Stimulated activated CD4-positive, alpha-beta T cell treated with anti-CD3 and anti-CD28 coated beads, TNF-alpha, amount 100 ng/mL, for 1 hour (primary cell): ENCODE measurements at places on chromosomes 3 and 15.

GRCh38 chr3:150107429-150108175 lies 136.9 kb upstream of the PFN2 start:
- DNase-seq: no peak

- no peak for DNase-seq
These were observed 36.5 kb upstream of the KLHL6 start for GRCh38 chr3:183591881-183592521.

DNA sequence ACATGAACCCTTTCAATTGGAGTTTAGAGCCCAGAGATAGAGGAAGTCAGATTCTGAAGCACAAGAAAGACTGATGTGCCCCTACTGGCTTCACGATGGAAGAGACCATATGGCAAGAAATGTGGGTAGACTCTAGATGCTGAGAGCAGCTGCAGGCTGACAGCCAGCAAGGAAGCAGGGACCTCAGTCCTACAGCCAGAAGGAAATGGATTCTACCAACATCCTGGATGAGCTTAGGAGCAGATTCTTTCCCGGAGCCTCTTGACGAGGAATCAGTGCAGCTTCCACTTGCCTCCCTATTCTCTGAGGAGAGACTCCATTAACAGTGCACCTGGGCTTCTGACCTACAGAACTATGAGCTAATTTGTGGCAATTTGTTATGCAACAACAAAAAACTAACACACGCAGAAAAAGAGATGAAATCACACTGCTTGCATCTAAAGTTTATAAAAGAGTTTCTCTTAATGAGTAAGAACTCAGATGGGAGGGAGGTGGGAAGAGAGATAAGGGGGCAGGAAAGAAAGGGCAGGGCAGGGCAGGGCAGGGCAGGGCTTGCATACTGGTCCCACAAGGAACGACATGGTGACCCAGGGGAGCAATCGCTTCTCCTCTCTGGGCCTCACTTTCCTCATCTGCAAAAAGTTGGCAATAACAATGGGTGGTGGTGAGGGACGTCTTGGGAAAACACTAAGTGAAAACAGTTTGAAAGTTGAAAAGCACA lies 440.9 kb downstream of the FOXP1 start:
- DNase-seq: no peak

DNA sequence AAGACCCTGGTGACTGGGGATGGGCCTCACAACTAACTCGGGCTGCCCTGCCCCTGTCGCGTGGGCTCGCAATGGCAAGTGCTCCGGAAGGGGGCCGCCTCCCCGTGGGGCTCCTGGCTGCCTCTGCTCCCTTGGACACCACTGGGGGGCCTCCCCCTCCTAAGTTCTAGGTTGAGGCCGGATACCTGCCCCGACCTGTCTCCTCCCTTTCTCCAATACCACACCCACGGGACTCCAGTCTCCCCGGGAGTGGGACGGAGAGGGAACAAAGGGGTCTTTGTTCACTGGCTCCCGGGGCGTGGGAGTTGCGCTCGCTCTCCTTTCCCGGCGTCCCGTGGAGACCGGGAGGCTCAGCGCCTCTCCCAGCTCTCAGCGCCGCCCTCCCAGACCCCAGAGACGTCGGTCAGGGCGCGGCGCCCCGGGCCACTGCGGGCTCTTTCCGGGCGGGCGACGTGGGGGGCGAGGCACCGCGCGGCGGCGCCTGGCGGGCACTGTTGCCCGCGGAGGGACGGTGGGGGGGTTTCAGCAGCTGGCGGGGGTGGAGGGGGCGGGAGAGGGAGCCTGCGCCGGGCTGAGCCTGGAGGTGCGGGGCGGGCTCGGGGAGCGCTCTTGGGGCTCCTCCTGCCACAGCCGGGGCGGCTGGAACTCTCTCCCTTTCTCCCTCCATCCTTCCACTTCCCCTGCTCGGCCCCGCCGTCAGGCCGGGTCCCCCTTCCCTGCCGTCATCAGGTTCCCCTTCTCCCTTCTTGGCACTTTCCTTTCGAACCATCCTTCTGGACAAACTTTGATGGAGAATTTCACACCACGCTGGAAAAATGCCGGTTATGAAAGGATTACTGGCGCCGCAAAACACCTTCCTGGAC lies at the start of gene KCNH8:
KCNH8 (plus strand) TSS at position 606 of the 863 bp plus-strand sequence; CDS start at position 816, 210 bp downstream.
- DNase-seq: no peak

DNA sequence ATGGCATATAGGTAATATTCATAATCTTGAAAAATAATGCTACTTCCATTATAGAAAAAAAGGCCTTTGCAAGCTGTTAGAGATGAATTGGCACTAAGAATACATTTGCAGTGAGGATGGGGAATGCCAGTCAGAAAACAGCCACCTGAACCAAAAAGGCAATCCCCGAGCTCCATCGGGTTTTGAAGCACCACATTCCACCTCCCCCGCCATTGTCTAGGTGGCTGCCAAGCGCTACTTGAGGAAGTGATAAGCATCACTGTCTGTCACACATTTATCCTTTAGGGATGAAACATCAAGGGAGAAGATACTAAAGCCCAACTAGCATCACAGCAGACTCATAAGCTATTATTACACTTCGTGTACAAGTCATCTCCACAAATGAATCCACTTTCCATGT lies 112.8 kb downstream of the OSBPL10 start:
- DNase-seq: no peak

DNA sequence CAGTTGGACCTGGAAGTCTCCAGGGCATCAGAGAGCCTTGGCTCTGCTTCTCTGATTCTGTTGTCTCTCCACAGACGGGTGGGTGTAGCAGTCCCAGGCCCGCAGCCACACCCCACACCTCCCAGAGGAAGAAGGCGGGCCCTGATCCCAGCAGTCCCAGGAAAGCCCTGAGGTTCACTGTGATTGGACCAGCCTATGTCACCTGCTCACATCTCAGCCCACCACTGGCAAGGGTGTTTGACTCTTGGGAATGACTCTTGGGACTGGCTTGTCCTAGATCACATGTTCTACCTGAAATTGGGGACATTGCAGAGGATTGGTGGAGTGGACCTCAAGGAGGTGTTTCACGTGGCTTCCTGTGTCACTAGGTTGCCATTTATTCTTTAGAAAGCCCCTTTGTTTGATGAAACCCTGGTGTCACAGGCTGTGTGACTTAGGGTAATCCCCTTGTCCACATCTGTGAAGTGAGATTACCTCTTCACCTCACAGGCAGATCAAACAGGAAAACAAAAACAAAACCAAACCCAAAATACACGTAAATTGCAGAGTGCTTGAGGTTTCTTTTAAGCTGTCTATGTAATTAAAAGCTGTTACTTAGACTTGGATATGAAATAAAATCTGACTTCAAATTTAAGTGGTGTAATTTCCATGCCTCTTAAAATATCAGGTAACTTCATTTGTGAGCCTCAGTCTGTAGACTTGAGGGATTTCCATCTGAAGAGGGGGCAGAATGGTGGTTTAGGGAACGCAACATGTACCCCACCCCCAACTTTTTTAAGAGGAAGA lies 26.7 kb downstream of the FLNB start:
- DNase-seq: no peak

DNA sequence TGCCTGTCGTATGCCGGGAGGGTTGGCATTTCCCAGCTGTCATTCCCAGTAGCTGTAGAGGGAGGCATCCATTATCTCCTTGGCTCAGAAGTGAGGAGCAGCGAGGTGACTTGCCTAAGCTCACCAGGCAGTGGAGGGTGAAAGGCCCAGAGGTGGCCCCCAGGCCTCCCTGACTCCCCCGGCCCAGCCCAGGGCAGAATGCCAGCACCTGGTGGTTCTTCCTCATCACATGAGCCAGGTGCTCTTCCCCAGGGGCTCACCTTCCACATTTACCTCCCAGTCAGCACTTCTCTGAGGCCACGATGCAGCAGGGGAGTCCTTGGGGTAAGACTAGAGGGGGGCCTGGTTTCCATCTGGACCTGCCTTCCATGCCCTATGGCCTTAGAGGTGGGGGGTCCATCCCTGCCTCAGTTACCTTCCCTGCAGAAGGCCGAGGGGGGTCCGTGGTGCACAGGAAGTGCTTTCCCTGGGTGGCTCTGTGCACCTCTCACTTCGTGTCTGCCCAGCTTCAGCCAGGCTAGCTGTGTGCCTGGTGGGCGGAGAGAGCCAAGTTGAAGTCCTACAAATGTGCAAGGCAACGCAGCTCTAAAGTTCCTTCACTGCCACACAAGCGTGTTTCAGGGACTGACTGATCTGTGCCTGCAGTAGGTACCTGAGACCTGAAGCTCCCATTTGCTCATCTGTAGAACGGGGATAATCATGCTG lies 70.3 kb upstream of the PLXNA1 start:
- no peak for DNase-seq

GRCh38 chr3:127168271-127168670 lies 24.7 kb upstream of the PRR23E start:
- no peak for DNase-seq

DNA sequence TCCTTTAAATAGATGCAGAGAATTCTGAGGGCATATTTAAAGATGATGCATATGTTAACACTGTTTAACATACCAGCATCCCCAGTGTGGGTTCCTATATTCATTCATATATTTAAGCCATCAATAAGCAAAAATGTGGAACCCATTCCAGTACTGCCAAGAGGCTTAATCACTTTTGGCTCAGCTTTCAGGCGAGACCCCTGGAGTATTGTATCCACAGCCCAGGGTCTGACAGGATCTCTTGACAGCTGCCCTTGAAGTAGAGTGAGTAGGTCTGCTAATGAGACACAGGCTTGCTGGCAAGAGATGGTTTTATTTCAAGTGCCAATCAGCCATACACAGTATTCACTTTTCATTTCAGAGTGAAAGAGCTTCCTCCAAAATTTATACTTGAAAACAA lies 367.3 kb downstream of the OCA2 start:
- DNase-seq: no peak

DNA sequence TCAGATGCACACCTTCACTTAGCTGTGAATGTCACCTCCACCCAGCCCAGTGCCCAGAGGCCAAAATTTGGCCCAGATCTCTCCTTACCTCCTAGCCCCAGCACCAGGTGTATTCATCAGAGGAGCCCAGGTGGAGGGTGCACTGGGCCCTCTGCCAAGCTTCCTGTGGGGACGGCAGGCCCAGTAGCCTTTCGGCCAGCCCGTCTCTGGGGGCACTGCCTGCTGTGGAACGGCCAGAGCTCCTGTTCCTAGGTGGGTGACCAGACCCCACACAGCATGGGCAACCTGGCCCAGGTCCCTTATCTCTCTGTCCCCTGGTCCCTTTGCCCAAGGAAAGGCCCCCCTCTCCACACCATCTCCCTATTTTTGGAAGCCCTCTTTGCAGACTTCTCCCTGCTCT lies 67.8 kb downstream of the AAGAB start:
- DNase-seq: no peak

DNA sequence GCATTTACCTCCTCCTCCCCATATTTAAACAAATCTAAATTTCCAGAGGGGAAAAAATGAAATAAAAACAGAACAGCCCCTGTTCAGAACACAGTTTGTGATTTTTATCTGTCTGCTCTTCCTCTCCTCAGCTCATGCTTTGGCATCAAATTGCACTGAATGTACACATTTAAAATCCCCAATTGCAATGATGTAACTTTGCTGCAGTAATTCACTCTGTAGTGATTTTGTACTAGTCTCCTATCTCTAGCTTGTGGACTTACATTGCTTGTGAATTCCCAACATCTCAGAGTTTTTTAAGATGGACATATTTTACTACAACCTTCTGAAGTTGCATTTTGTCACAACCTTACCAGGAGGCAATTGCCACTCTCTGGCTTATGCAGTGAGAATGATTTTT lies 81.6 kb upstream of the ROBO2 start:
- no peak for DNase-seq
